ENCODE measurements at places on chromosomes 7 and 10.

- DNase-seq: no peak
These were observed 64.8 kb downstream of the C10orf143 start for GRCh38 chr10:130045801-130046321.

DNA sequence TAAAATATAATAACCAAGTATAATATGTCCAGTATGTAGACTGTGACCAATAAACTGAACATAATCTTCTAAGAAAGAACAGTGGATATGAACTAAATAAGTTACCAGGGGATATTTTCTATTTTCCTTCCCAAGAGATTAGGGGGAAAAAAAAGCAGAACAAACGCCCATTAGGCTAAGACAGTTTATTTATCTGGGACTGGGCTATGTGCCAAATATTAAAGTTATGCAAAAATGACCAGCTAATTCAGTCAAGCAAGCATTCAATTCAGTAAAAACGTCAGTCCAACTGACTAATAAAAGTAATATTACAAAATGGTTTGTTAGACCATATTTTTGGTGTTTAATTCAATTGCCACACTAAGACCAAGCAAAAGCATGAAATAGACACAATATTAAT is 122.2 kb downstream of the TSPAN12 start:
- DNase-seq: no peak

DNA sequence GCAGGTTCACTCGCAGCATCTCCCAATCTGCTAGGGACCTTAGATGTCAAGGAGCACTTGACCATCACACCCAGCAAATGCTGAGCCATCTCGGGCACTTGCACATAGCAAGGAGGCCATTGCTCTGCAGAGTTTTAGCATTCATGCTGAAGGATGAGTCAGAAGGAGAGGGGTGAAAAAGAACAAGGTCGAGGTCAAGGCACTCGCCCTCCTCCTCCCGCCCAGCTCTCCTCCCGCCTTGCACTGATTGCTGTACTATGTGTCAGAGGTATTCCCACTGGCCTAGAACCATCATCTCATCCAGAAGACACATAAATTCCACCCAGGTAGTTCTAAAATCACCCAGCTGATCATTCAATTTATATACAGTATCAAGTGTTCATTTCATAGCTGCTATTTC is 255.1 kb upstream of the SP4 start:
- DNase-seq: no peak

- DNase-seq: no peak
These were observed 40.8 kb upstream of the DLD start for GRCh38 chr7:107850216-107850615.

DNA sequence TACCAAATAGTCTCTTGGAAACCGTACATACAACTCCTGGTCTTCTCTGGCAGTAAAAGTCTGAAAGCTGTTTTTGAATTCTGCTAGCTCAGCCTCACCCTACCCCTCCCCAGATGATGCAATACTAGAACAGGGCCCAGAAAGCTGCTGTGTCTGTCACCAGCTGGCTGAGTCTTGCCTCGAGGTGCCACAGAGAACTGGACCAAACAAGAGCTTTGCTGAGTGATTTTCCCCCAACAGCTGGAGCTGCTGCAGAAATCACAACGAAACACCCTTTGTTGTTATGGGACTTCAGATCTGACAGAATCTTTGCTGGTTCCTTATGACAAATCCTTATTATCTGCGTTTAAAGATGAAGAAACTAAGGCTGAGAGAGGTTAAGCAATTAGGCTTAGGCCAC is 134.1 kb downstream of the SPAG6 start:
- no peak for DNase-seq

DNA sequence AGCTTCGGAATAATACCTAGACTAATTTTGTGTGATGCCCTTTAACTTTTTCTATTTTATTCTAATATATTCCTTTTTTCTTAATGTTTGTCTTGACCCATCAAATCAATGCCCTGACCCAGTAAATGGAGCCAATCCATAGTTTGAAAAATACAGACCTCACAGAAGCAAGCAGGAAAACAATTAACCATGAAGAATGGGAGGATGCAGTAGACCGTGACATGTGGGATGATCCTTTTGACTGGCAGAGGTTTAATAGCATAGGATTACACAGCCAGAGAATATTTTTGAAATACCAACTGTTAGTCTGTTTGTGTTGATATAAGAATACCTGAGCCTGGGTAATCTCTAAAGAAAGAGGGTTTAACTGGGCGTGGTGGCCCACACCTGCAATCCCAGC is 142.6 kb upstream of the NEBL start:
- DNase-seq: no peak

DNA sequence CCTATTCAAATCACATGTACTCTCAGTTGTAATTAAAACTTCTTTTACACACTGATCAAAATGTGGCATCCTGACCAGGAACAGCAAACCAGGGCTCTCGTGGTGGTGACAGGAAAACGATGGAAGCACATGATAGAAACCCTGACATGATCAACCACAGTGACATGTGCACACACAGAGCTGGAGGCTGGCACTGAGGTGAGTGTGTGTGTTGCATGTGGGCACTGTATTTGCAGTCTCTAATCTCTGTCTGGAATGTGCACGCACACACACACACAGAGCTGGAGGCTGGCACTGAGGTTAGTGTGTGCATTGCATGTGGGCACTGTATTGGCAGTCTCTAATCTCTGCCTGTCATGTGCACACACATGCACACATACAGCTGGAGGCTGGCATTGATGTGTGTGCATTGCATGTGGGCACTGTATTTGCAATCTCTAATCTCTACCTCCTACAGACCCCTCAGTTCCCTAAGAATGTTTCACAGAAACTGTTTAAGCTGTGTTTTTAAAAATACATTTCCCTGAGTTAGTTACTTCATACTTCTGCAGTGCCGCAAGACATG is 406.9 kb downstream of the SFMBT2 start:
- DNase-seq: no peak

GRCh38 chr10:115802911-115803310 is 470.1 kb downstream of the GFRA1 start:
- DNase-seq: no peak

- DNase-seq: no peak
These were observed 128.7 kb upstream of the CXCL12 start for GRCh38 chr10:44513591-44513990.

GRCh38 chr7:42432644-42433043 is 195.6 kb upstream of the GLI3 start:
- no peak for DNase-seq

GRCh38 chr7:48251766-48252165 is 80.5 kb downstream of the ABCA13 start:
- no peak for DNase-seq

- DNase-seq: no peak
These were observed 76.9 kb downstream of the FAM171A1 start for GRCh38 chr10:15293862-15294842.

DNA sequence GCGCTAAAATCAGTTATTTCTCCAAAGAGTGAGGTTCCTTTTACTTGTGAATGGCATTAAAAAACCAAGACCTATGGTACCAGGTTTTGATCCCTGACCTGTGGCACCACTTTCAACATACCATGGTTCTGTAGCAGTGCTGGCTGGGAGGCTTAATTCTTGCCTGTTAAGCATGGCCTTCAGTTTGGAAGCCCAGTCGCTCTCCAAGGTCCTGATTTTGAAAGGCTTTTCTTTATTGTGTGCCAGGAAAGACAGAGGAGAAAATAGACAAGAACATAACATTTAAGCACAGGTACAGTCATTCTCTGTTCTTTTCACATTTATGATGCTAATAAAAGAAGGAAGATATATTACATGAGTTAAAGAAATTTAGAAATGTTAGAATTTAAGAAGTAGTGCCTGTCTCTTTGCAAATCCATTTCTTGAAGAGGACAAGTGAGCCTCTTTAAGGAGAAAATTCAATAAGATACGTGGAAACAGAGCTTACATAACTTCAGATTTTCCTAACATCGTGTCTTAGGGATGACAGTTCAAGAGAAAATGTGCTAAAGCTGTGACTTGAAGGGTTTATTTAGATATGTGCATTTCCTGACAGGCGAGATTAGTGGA is 357.6 kb downstream of the DPP6 start:
- DNase-seq: no peak

GRCh38 chr7:6725003-6725402 is 18.3 kb upstream of the ZNF12 start:
- DNase-seq: no peak

- DNase-seq: no peak
These were observed 65.3 kb downstream of the HGF start for GRCh38 chr7:81704595-81704994.

- no peak for DNase-seq
These were observed 15.6 kb downstream of the CNNM1 start for GRCh38 chr10:99344715-99345114.

DNA sequence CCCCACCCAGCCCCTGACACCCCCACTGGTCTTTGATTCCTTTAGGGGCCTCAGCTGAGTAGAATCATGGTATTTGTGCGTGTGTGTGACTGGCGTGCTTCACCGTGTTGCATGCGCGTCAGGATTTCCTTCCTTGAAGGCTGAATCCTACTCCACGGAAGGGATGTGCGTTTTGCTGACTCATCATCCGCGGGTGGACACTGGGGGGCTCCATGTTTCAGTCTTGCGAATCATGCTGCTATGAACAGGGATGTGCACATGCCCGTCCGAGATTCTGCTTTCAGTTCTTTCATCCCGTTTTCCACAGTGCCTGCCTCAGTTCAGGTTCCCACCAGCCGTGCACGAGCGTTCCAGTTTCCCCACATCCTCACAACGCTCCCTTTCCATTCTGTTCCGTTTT is 20.9 kb upstream of the JAKMIP3 start:
- no peak for DNase-seq

- no peak for DNase-seq
These were observed 17.3 kb upstream of the BLOC1S2 start for GRCh38 chr10:100303724-100304319.

DNA sequence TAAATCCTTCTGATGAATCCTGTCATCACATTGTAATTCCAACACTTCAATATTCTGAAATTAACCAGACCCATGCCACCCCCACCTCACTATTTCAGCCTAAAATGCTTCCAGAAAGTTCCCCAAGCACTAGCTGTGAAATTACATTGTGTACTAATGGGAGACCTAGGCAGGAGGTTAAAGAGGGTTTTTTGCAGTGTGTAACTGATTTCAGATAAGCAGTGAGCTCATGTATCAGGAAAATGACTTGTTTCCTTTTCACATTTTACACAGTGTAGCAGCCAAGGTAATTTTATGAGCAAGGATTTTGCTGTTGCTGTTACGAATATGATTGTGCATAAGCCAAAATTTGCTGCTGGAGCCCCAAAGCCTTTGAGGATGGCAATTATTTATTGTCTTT is 129.0 kb downstream of the INHBA start:
- no peak for DNase-seq

GRCh38 chr10:110151971-110152370 is 55.4 kb upstream of the MXI1 start:
- no peak for DNase-seq

GRCh38 chr10:26543567-26544306 is 105.6 kb downstream of the APBB1IP start:
- no peak for DNase-seq

GRCh38 chr7:14602851-14603250 is 299.7 kb downstream of the DGKB start:
- no peak for DNase-seq

DNA sequence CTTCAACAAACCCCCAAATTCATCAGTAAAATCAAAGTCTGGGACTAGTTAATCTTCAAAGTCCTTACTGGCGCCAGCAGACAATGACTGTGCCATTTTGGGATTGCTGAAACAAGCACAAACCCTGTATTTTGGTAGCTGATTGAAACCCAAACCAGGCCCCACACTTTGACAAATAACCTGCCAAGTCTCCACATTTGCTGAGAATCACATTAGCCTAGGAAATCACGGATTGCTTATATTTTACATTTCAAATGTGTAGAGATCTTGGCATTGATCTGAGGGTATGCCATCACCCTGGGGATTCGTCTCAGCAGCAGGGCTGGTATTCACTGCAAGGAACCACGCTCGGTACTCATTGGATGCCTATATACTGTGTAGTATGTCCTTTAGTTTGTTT is 501.1 kb downstream of the CALN1 start:
- DNase-seq: no peak

GRCh38 chr7:94003446-94004023 is 620 bp downstream of the BET1 start:
- no peak for DNase-seq

GRCh38 chr7:50119815-50120637 is 27.0 kb upstream of the ZPBP start:
- DNase-seq: peak; percentile 7

DNA sequence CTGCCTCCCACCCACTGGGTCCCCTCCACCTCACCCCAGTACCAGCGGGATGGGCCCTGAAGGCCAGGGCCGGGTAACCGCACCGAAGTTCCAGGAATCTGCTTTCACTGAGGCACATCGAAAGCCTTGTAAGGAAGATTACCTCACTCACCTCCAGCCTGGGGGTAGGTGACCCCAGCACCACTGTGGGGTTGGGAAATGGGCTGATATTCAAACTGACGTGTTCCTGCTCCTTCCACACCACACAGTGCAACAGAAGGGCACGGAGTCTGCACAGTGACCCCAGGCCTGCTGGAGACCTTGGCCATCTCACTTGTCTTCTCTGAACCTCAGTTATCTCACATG is 29.8 kb downstream of the NPS start:
- DNase-seq: no peak

DNA sequence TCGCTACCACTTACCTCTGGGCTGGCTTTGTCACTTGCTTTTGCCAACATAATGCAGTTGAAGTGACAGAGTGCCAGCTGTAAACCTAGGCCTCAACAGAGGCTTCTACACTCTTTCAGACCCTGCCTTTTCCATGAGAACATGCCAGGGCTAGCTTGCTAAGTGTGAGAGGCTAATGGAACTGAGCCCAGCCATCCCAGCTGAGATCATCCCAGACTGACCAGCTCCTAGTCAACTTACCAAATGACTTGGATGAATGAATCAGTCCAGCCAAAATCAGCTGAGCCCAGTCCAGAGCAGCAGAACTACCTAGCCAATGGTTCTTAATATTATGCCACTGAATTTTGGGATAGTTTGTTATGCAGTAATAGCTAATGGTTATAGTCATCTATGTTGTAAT is 34.7 kb upstream of the MKLN1 start:
- DNase-seq: no peak

GRCh38 chr7:27933671-27934565 is 194.0 kb downstream of the TAX1BP1 start:
- no peak for DNase-seq

GRCh38 chr10:12513003-12513365 is 163.6 kb downstream of the CAMK1D start:
- no peak for DNase-seq

GRCh38 chr7:42029405-42029804 is 207.6 kb downstream of the GLI3 start:
- no peak for DNase-seq
